ENCODE measurements at places on chromosomes 4 and X. TPM values are rescaled to one million over a fixed set of nuclear protein-coding genes. Genes with fewer than 3 reads are reported as not detected.

The PABPC1L2A gene
- total RNA-seq: not detected

The UCHL1 gene
- total RNA-seq: 680 TPM

The CXCL1 gene
- 2.9 TPM for total RNA-seq

The TRPC3 gene
- 1.7 TPM for total RNA-seq

The ANAPC4 gene
- total RNA-seq: 27.6 TPM

The FMR1NB gene
- not detected for total RNA-seq

The PDCL2 gene
- total RNA-seq: not detected

The ZNF41 gene
- 4.6 TPM for total RNA-seq

The SMARCA1 gene
- total RNA-seq: 65.7 TPM

The SUPT20HL1 gene
- 0.11 TPM for total RNA-seq

The PPP4R3C gene
- total RNA-seq: not detected

The CTAG2 gene
- not detected for total RNA-seq

The ERCC6L gene
- 12.4 TPM for total RNA-seq

The PNMA5 gene
- total RNA-seq: not detected

The IL13RA1 gene
- total RNA-seq: 43.2 TPM

Data from uterine smooth muscle cell (primary cell).